ENCODE measurements at places on chromosomes 7 and 10. TPM values are rescaled to one million over a fixed set of nuclear protein-coding genes. Genes with fewer than 3 reads are reported as not detected.

DNA sequence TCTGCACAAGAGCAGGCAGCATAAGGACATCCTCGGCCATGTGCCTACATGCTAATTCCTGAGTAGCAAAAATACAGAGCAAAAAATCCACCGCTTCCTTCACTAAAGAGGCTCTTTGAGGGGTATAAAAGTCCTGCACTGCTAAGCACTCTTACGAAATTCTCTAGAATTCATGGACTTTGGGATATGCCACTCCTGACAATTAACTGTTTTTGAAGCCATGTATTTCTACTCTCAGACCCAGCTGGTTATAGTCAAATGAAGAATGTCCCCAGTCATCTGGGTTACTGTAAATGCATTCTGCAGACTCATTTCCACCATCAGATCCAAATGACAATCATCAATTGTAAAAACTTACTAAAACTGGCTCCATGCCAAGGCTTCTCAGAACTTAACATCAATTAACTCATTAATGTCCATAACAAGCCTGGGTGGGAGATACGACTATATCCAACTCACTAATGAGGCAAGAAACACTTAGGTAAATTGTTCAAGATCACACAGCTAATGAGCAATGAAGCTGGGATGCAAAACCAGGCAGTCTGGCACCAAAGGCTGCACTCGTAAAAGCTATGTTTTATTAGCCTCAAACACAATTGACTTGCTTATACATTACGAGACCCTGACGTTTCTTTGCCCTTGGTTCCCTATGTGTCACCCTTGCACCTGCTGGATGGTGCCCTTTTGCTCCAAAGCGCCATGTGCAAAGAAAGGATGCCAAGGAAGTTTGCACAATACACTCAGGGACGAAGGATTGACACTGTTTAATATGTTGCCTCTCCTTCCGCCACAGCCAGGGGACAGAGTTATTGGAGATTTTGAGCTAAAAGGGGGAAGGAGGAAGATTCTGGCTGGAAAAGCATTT lies 250.4 kb downstream of the ELMO1 start:
- H3K36me3 ChIP-seq: no peaks in the 10 kb centered on the region
- no peak overlapping the region for H3K4me3 ChIP-seq
- H3K27me3 ChIP-seq: no peaks in the 10 kb centered on the region
- no peak for DNase-seq
- H3K27ac ChIP-seq: no peak overlapping the region
- H3K4me1 ChIP-seq: no peaks in the 10 kb centered on the region

The THSD7A gene
- total RNA-seq: 0.22 TPM

- DNase-seq: no peak
- peaks cover 8% of the 10 kb centered on the region for H3K36me3 ChIP-seq
- peaks cover 5% of the 10 kb centered on the region for H3K4me1 ChIP-seq
- no peaks in the 10 kb centered on the region for H3K27me3 ChIP-seq
- no peak overlapping the region for H3K4me3 ChIP-seq
These were observed 38.0 kb downstream of the CSGALNACT2 start for GRCh38 chr10:43176271-43176670.

DNA sequence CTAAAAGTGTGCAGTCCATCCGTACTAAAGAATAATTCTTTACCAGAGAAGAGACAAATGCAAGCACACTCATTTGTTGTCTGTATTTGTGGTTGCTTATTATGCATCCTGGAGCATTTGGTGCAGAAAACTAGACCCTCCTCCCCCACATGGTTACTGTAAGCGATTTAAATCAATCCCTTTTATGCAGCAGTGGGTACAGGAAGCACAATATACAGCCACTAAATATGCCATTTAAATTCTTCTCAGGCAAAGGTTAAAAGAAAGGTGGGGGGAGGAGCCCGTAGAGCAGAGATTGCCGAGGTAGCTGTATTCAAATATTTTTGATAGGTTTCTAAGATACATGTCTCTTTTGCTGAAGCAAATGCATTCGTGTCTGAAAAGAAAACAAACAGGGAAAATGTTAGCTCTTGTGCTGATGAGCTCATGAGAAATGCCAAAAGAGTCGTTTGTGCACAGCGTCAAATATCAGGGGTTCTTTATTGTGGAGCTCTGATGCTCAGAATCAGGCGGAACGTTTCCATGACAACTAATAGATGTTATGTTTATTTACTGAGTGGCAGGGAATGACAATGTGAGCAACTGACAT lies 131.3 kb upstream of the NPVF start:
- H3K36me3 ChIP-seq: no peaks in the 10 kb centered on the region
- H3K4me3 ChIP-seq: no peak overlapping the region
- DNase-seq: peak; percentile 4
- H3K27me3 ChIP-seq: no peaks in the 10 kb centered on the region
- H3K4me1 ChIP-seq: peaks cover 7% of the 10 kb centered on the region

DNA sequence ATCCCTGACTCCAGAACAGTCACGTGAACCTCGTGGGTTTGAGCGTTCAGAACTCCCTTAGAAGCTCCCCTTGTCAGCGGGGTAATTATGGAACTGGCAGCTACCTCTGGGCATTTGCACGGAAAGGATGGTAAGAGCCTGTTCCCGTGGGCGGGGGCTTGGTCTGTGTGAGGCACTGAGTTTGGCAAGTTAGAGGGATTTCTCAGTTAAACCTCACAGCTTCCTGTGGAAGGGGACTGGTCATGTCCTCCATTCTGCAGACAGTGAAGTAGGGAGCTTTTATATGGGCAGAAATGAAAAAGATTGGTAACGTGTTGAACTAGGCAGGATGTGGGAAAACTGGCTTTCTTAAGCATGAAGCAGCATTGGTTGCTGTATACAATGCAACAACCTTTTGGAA lies 16.0 kb downstream of the PALD1 start:
- peaks cover 25% of the 10 kb centered on the region for H3K4me1 ChIP-seq
- DNase-seq: no peak
- H3K27me3 ChIP-seq: no peaks in the 10 kb centered on the region
- no peaks in the 10 kb centered on the region for H3K36me3 ChIP-seq
- H3K27ac ChIP-seq: no peak overlapping the region

The GHRHR gene
- total RNA-seq: not detected

DNA sequence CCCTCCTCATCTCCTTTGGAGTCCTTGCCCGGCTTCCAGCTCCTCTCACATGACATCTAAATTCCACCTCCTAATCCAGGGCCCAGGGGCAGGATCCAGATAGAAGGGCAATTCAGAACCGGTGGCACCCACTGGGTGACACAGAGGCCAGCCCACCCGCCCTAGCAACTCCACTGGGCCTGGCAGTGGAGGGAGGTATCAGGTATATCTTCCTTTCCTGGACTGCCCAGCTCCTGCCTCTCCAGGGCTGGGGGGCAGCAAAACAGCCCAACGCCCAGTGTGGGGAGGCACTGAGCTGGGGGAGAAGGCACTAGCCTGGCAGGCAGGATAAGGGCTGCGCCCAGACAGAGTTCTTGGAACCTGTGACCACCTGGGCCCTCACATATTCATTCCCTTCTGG lies 10.4 kb upstream of the TRIM8 start:
- no peaks in the 10 kb centered on the region for H3K36me3 ChIP-seq
- H3K27ac ChIP-seq: no peak overlapping the region
- peaks cover 40% of the 10 kb centered on the region for H3K4me1 ChIP-seq
- DNase-seq: no peak
- H3K27me3 ChIP-seq: no peaks in the 10 kb centered on the region

- H3K36me3 ChIP-seq: no peaks in the 10 kb centered on the region
- peak; percentile 26 for DNase-seq
- H3K27me3 ChIP-seq: no peaks in the 10 kb centered on the region
- no peak overlapping the region for H3K4me3 ChIP-seq
- H3K4me1 ChIP-seq: no peaks in the 10 kb centered on the region
- no peak overlapping the region for H3K27ac ChIP-seq
These were observed 130.8 kb downstream of the CUL2 start for GRCh38 chr10:34959321-34959720.

DNA sequence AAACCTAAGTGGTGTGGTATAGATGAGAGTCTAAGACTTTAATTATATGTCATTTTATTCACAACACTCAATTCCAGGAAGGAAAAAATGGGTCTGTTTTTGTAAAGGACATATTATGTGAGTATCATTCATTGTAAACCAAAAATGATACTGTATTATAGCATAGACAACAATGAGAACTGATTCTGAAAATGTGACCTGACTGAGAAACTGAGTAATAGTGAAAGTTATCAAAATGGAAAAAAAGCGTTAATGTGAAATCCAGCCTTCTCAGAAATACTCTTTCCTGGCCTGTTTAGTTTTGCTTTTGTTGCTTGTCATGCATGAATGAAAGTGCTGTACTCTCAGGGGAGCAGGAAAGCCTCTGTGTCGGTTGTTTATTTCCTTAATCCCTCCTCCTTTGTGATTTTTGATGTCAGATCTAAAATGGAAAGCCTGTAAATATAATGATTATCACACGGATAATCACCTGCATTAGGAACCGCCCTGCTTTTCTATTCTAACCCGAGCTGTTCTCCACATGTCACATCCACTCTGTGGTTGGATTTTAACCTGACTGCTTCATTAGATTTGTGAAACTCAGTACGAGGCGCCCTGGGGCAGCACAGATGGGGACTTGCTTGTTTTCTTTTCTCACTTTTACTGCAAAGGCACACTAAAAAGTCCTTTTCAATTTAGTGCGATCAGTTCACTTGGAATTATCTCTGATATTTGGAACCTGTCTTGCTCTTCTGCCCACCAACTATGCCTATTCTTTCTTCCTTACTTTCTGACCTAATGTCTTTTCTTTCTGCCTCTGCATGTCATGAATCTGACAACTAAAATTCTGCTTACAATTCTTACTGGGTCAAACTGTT lies 240.9 kb upstream of the KAT6B start:
- no peak overlapping the region for H3K4me3 ChIP-seq
- peaks cover 26% of the 10 kb centered on the region for H3K4me1 ChIP-seq
- no peaks in the 10 kb centered on the region for H3K27me3 ChIP-seq

Data from neural progenitor cell (in vitro differentiated cells).